ENCODE measurements at places on chromosomes 2 and 18. TPM values are rescaled to one million over a fixed set of nuclear protein-coding genes. Genes with fewer than 3 reads are reported as not detected.
A peak's percentile ranks its signal among the peaks of the same experiment; 100 is the strongest.

GRCh38 chr18:3328532-3328931, 66.6 kb downstream of the MYL12B start:
- no peak for DNase-seq

GRCh38 chr2:3022841-3023372, 354.7 kb downstream of the EIPR1 start:
- no peak for DNase-seq

GRCh38 chr18:68519336-68519735, 195.6 kb downstream of the TMX3 start:
- no peak for DNase-seq

DNA sequence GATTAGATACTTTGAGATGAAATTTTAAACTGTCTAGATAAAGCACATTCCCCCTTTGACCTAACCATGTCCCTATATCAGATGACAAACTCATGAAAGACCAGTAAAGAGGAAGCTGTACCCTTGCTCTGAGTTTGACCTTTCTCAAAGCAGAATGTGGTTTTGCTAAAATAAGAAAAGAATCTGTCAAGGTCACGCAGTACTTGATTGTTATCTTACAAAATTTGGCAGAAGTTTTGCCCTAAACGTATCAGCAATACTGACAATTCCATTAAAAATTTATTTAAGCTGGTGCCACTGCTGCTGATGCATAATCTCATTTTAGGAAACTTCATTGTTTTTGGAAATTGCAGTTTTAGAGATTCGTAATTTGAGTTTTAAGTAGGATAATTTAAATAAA, 31.2 kb upstream of the GALM start:
- DNase-seq = no peak

GRCh38 chr2:170814533-170815230, 2.0 kb upstream of the GAD1 start:
- no peak for DNase-seq

GRCh38 chr2:188456114-188456909, 164.6 kb downstream of the GULP1 start:
- no peak for DNase-seq

- no peak for DNase-seq
These were observed 401.0 kb downstream of the IRS1 start for GRCh38 chr2:226398580-226398979.

DNA sequence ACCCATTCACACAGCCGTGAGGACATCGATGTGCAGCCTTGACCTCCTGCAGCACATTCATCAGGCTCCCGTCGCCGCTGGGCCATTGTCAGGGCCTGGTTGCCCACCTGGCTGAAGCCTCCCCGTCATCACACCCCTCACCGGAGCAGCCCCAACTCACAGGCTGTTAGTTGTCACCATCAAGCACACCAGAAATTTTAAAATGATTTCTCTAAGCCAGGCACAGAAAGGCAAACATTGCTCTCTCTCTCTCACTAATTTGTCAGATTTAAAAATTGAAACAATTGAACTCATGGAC, 167.1 kb downstream of the RTP5 start:
- DNase-seq = no peak

- DNase-seq = no peak
These were observed 113.3 kb downstream of the TFCP2L1 start for GRCh38 chr2:121171625-121172119.

DNA sequence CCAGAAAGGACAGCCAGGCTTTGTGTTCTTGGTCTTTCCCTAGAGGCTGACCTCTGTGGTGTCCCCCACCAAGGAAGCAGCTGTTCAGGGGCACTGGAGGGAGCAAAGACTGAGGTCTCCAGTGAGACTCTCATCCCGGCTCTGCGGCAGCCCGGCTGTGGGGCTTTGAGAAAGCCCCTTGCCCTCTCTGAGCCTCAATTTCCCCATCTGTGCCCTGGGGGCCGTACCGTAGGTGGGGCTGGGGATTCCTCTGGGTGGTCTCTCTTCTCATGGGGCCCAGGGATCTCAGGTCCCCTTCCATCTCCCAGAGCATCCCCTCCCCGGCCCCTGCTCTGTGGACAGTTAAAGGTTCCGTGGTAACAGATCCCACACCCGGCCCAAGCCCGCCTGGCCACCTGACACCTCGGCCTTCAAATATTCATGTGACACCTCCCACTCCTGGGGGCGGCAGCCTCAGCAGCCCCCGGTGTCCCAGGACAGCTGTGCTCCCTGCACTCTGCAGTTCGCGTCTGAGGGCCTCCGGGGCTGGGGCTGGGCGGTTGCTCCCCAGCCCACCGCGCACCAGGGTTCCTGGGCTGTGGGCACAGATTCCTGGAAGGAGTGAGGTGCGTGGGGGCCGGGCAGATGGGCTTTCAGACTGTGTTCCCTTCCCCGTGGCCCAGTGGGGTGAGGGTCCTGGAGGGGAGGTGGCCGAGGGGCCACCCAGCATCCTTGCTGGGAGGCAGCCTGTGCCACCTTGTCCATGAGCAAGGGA, 15.1 kb upstream of the KLHL30 start:
- peak; percentile 41 for DNase-seq

DNA sequence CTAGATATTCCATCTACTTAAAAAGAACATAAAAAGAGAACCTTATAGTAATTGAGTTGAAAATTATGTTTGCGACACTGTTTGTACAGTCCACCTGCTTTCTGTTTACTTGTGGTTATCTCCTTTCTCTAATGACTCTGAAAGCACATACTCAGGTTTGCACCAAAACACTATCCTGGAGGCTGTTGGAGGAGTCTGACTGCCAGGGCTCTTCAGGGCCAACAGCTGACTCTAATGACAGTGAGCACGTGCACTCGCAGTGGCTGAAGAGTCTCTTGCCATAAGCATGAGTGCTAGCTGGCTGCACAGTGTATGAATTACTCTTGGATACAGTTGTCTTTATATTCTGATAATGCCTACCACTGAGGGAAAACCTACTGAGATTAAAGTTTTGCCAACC, 16.7 kb upstream of the GLS start:
- no peak for DNase-seq

- DNase-seq = no peak
These were observed 35.0 kb upstream of the SOX11 start for GRCh38 chr2:5657231-5657630.

DNA sequence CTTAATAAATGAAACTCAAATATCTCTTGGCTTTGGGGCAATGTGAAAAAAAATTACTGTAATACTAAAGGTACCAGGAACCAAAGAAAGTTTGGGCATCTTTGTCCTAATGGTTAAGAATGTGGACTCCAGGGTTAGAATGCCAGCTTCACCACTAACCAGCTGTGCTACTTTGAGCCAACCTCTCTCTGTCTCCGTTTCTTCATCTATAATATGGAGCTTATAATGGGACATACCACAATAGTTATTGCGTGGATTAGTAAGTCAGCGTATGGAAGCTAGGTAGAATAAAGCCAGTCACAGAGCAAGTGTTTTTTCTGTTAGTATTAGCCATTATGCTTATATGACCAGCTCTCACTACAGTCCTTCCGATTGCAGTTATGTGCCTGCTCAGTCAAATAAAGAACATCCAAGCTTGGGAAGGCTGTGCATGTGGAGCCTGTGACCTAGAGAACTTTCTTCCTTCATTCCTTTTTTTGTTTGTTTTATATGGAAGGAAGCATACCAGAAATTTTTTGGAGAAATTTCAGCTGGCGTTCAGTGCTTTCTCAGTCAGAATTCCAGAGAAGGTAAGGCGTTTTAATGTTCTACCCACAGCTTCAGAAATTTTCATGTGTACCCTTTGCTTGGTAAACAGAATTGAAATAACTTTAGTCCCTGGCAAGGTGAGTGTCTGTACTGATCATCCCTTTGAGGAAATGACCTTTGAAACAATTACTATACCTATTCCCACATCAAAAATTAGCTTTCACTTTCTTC, 114.0 kb upstream of the RND3 start:
- no peak for DNase-seq

- DNase-seq = no peak
These were observed 1100.4 kb upstream of the SLC39A10 start for GRCh38 chr2:194556629-194557028.

GRCh38 chr18:50869150-50869549, 9.8 kb upstream of the ME2 start:
- DNase-seq = no peak

DNA sequence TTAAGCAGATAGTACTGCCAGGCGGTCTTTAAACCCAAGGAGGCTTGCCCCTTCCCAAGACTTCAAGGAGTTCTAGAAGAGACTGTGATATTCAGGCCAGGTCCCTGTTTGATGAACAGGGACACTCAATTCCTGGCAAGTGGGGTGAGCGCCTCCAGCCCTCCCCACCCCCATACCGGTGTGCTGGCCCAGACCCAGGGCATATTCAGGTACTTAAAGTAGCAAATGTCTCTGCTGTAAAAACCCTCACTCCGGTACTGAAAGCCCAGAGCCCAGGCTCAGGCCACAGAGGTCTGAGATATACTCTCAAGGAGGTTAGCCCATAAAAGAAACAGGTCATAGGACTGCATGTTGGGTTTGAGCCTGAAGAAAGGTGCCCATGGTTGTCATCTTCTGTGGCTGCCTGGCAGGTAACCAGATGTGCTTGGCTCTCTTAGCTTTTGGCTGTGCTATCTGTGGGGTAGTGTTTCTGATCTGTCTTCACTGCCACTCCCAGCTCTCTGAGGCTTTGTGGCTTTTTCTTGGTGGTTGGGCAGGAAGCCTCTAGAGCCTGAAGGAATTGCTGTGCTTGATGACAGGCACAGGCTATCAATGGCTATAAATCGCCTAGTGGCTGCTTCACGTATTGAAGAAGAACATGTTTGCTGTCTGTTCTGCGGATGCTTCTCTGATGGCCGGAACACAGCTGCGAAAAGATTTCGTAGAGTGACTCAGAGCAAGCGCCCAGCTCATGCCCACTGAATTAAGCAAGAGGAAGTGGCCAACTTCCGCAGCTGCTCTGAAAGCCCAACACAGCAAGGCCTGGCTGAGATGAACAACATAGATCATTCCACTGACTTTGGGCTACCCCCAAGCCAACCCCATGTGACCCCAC, 63.3 kb upstream of the ALPP start:
- peak; percentile 87 for DNase-seq

GRCh38 chr2:26564121-26564644, 77.0 kb downstream of the CIB4 start:
- peak; percentile 7 for DNase-seq

GRCh38 chr2:231369580-231370428, 25.7 kb upstream of the B3GNT7 start:
- DNase-seq = no peak

Gene TUBA3E
- 0.01 TPM for polyA plus RNA-seq

Gene MAP3K19
- polyA plus RNA-seq = not detected

Gene OR6B2
- polyA plus RNA-seq = not detected

All from psoas muscle (tissue), 8 donors.